Sciatic nerve (tissue), 2 donors: ENCODE measurements at places on chromosomes 6 and 20. TPM values are rescaled to one million over a fixed set of nuclear protein-coding genes. Genes with fewer than 3 reads are reported as not detected.
A peak's percentile ranks its signal among the peaks of the same experiment; 100 is the strongest.

Gene MOG
- not detected for total RNA-seq

GRCh38 chr6:49526598-49526997 is 23.9 kb upstream of the C6orf141 start:
- DNase-seq: no peak

Gene NNAT
- 2.1 TPM for total RNA-seq

Gene SSR1
- 118 TPM for total RNA-seq

GRCh38 chr6:100382031-100382430 is 82.7 kb downstream of the SIM1 start:
- no peak for DNase-seq

DNA sequence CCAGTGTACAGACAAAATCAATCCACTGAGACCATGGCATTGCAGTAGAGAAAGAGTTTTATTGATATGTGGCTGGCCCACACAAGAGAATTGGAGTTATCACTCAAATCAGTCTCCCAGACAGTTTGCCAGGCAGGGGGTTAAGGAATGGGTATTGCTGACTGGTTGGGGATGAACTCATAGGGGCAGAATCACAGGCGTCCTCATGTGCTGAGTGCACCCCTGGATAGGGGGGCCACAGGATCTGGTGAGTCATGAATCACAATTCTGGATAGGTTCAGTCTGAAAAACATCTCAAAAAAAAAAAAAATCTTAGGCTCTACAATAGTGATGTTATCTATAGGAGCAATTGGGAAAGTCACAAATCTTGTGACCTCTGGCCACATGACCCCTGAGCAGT is 29.5 kb upstream of the ILRUN start:
- DNase-seq: no peak

- no peak for DNase-seq
These were observed 1281.2 kb upstream of the ADGRB3 start for GRCh38 chr6:67353861-67354260.

- DNase-seq: no peak
These were observed 7.8 kb downstream of the CUL9 start for GRCh38 chr6:43189776-43190304.

GRCh38 chr6:167420177-167420576 is 95.3 kb downstream of the TTLL2 start:
- DNase-seq: peak; percentile 39

Gene LY6G6C
- 0.71 TPM for total RNA-seq

DNA sequence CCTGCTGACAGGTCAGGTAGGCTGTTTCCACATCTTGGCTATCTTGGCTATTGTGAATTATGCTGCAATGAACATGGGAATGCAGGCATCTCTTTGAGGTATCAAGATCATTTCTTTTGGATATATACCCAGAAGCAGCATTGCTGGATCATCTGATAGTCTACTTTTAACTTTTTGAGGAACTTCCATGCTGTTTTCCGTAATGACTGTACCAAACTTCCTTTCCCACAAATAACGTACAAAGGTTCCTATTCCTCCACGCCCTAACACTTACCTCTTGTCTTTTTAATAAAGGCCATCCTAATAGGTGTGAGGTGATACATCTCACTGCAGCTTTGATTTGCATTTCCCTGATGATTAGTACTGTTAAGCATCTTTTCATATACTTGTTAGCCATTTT is 338.7 kb upstream of the RUNX2 start:
- DNase-seq: no peak

DNA sequence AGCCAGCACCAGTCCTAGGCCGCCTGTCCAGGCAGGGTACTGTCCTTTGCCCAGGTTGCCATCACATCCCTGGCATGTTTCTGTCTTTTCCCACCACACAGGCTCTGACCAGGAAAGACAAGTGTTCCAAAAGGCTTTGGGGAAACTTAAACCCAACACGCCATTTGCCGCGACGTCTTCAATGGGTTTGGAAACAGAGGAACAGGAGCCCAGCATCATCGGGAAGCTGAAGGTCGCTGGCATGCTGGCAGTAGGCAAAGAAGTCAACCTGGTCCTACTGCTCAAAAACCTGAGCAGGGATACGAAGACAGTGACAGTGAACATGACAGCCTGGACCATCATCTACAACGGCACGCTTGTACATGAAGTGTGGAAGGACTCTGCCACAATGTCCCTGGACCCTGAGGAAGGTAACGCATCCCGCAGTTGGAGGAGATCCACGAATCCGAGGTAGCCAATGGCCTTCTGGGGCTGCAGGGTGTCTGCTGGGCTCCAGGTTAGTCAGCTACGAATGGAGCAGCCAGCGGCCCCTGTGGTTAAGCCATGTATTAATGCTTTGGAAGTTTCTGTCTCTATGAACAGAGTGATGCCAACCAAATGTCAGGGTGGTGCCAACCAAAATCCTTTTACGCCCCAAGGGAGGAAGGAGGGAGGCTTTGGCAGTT is 36.2 kb downstream of the TGM3 start:
- no peak for DNase-seq

Gene NRSN1
- total RNA-seq: not detected

DNA sequence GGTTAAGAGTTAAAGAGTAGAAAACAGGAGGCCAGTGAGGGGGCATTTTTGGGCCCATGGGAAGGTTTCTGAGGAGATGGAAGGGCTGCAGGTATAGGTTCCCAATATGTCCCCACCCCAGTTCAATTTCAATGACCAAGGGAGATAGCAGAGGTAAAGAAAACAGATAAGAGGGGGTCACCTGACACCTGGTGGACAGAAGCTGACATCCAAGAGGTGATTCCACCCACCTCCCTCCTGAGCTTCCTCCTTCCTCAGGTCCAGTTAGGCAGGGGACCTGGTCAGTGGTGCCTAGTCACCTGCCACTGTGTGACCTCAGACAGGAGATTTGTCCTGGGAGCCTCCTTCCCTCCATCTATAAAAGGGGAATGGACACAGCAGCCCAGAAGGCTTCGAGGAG is 29.5 kb upstream of the MAS1L start:
- DNase-seq: no peak

GRCh38 chr20:19601126-19601810 is 156.8 kb upstream of the RIN2 start:
- no peak for DNase-seq

Gene CPXM1
- total RNA-seq: 5.9 TPM

DNA sequence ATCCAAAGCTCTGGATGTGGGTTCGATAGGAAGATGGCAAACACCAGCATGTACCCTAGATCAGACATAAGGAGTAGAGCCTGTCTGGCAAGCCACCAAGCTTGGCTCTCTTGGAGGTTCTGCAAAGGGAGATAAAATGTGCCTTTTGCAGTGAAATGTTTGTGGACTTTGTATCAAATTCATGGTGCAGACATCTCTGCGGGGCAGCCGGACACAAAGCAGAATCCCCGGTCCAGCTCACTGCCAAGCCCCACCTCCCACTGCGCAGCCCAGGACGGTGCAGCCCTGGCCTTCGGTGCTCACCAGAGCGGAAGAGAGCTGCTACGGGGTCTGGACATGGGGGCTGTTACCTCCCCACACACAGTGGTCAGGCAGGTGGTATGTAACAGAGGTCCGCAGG is 333.6 kb upstream of the JARID2 start:
- no peak for DNase-seq

Gene FAM184A
- 7.8 TPM for total RNA-seq

- DNase-seq: no peak
These were observed 1.4 kb upstream of the EEF1A2 start for GRCh38 chr20:63500151-63500901.

DNA sequence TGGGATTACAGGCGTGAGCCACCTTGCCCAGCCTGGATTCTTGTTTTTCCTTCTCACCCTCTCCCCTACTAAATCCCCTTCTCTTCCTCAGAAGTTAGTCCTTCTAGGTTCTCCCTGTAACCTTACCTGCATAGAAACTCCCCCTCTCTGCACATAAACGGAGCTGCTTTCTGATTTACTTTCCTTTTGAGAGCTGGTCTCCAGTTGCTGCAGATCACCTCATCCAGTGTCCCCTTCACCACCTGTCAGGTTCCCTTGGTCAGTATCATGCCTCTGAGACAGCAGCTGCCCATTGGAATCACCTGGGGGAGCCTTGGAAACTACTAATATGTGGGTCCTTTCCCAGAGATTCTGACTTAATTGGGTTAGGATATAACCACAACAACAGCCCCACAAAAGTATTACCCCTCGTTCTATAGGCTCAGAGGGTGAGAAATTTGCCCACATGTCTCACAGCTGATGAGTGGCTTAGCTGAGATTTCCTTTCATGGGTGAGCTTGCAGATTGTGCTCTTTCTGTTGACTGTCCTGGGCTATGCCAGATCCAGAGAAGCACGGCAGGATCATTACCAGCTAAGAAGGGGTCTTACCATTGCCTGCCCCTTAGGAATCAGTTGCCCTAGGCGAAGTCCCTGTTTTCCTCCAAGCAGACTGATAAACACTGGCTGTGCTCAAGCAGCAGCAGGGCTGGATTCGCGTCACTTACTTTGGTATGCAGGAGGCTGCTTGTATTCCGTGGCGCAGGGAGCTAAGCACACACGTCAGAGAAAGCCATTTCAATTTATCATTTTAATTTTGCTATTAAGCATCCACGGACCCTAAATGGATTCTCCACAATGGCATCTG is 51.3 kb downstream of the AKAP12 start:
- no peak for DNase-seq
